ENCODE measurements at places on chromosomes 1 and 21.

- peak; percentile 67 for DNase-seq
Measured at GRCh38 chr1:160567858-160568682, 11.2 kb downstream of the CD84 start.

GRCh38 chr1:182385885-182386853 is 5.4 kb downstream of the GLUL start:
- DNase-seq = no peak

DNA sequence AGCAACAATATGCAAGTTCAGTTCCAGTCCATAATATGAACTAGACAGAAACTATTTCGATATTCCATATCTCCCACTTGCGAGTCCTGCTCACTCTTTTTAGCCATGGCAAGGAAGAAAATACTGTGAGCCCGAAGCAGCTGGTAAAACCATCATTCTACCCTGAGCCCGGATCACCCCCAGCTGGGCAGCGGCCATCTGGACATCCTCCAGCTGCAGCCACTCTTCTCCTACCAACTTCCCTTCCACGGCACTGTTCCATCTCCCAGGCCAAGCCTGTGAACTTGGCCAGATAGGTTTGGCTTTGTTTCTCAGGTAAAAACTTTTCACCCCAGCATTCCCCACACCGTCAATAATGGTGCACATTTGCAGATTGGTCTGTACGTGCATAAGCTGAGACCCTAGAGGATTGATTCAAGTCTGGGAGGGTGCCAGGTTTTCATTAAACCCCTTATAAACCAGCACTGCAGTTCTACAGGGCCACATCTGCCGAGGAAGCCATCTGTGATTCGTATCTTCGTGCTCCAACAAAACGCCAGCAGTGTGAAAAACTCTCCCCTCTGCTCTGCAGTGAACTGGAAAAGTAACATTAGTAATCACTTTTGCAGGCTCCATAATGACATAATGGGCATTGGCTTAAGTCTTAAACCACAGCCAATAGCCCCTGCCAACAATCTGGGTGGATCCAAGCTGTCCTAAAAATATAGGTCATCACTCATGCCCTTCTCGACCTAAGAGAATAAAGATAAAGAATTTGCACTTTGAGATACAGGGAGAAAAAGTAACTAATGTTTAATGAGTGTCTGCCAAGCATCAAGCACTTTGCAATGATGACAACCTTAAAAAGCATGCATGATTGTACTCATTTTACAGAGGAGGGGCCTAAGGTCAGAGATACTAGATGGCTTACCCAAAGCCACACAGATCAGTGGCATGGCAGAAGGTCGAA is 205.1 kb downstream of the PLPP3 start:
- no peak for DNase-seq

DNA sequence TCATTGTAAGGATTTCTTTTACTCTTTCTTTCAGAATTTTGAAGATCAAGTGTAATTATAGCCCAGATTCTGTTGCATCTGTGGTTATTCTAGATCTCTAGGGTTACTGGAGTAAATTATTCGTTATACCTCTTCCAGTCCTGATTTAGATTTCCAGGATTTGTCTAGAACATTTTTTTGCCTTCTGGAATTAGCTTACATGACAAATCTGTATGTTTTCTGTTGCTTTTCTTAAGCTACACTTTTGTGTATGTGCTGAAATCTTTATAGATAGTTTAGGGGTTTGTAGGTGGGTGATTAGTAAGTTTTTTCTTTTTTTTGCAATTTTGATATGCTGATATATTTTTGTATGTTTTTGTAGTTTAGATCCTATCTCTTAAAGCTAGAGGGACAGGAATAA is 13.7 kb downstream of the RALGPS2 start:
- DNase-seq = no peak
